Renal cortical epithelial cell (primary cell): ENCODE measurements at places on chromosomes 1 and 21.
A peak's percentile ranks its signal among the peaks of the same experiment; 100 is the strongest.

GRCh38 chr1:17485281-17485680, 45.8 kb upstream of the RCC2 start:
- DNase-seq = peak; percentile 16

GRCh38 chr1:178745260-178745659, 20.2 kb downstream of the RALGPS2 start:
- no peak for DNase-seq

DNA sequence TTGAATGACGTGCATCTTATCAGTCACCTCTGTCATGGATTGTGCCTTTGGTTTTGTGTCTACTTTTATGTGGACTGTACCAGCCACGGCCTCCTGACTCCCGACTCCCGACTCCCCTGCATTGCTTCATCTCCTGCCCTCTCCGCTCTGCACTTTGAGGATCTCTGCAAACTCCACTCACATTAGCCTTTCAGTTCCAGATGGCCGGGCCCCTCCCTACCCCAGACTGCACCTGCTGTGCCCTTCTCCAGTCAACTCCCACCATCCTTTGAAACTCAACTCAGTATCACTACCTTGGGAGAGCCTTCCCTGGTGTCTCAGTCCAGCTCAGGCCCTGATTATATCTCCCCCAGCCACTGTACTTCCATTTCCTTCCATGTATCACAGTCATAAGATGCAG, 71.4 kb downstream of the MDM4 start:
- no peak for DNase-seq

DNA sequence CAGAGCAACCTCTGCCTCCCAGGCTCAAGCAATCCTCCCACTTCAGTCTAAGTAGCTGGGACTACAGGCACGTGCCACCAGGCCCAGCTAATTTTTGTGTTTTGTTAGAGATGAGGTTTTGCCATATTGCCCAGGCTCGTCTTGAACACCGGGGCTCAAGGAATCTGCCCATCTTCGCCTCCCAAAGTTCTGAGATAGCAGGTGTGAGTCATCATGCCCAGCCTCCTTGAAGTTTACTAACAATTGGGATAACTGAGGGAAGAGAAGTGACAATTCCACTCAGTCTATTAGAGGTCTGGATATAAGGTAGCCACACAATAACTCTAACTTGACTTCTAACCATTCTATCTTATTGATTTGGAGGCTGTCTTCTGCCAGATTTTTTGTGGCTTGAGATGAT, 6.3 kb upstream of the RCC1 start:
- no peak for DNase-seq

GRCh38 chr1:161962091-161962887, 61.4 kb downstream of the OLFML2B start:
- peak; percentile 91 for DNase-seq
